Naive thymus-derived CD8-positive, alpha-beta T cell (primary cell): ENCODE measurements at places on chromosomes 6 and 20.

GRCh38 chr6:19905584-19905983, 68.4 kb downstream of the ID4 start:
- no peak overlapping the region for H3K4me3 ChIP-seq
- H3K36me3 ChIP-seq, result no peaks in the 10 kb centered on the region
- peaks cover 11% of the 10 kb centered on the region for H3K27me3 ChIP-seq

GRCh38 chr6:45548657-45549515, 171.2 kb upstream of the SUPT3H start:
- H3K4me1 ChIP-seq, result peaks cover 5% of the 10 kb centered on the region
- H3K4me3 ChIP-seq, result no peak overlapping the region
- DNase-seq, result no peak
- no peaks in the 10 kb centered on the region for H3K27me3 ChIP-seq

GRCh38 chr6:91667596-91667995, 1080.7 kb upstream of the MAP3K7 start:
- no peaks in the 10 kb centered on the region for H3K4me1 ChIP-seq
- DNase-seq, result no peak
- no peak overlapping the region for H3K27ac ChIP-seq
- H3K4me3 ChIP-seq, result no peak overlapping the region
- no peaks in the 10 kb centered on the region for H3K36me3 ChIP-seq
- no peaks in the 10 kb centered on the region for H3K27me3 ChIP-seq

- peaks cover 5% of the 10 kb centered on the region for H3K27me3 ChIP-seq
- no peaks in the 10 kb centered on the region for H3K36me3 ChIP-seq
- no peak overlapping the region for H3K27ac ChIP-seq
- no peaks in the 10 kb centered on the region for H3K4me1 ChIP-seq
- no peak for DNase-seq
Observed at GRCh38 chr20:6837730-6838129, 70.2 kb downstream of the BMP2 start.

- no peaks in the 10 kb centered on the region for H3K4me1 ChIP-seq
- H3K36me3 ChIP-seq, result no peaks in the 10 kb centered on the region
- H3K27ac ChIP-seq, result no peak overlapping the region
Observed at GRCh38 chr6:99745651-99746050, 139.0 kb downstream of the PRDM13 start.

GRCh38 chr20:43911066-43911465, 3.6 kb upstream of the TOX2 start:
- peaks cover 8% of the 10 kb centered on the region for H3K4me1 ChIP-seq
- peaks cover 17% of the 10 kb centered on the region for H3K27me3 ChIP-seq
- H3K4me3 ChIP-seq, result no peak overlapping the region
- H3K36me3 ChIP-seq, result no peaks in the 10 kb centered on the region
- DNase-seq, result no peak

GRCh38 chr20:2312876-2313275, 17.1 kb downstream of the TGM3 start:
- H3K4me3 ChIP-seq, result no peak overlapping the region
- no peak for DNase-seq
- no peak overlapping the region for H3K27ac ChIP-seq
- H3K4me1 ChIP-seq, result no peaks in the 10 kb centered on the region

DNA sequence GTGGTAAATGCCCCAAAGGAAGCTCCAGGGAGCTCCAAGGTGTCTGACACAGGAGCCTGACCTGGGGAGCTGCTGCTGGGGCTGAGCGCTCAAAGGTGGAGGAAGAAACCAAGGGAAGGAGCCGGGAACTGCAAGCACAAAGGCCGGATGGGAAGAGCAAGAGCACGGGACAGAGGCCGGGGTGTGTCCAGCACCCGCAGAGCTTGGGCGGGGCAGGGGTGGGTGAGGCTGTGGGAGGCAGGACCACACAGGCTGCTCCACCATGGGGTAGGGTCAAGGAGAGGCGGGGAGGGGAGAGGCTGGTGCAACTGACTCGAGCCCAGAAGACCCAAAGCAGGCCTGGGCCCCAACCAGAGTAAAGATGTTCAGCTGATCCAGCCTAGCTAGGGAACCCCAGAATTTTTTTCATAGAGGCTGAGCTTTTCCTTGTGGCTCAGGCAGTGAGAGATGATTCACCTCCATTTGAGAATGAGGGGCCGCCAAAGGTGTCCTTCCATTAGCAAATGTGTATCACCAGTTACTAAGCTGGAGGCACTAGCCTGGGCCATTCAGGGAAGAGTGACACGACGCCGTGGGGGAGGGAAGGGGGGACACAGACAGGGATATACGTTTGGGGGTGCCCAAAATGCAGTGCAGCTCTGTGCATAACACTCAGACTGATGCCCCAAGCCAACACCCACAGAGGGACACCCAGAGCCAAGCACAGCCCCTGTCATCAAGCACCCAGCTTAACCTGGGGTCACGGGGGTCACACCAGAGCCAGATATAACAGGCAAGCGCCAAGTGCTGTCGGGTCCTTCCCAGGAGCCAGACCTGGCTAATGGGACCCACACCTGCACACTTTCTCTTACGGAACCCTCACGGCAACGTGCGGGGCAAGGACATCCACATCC, 21.3 kb upstream of the TLDC2 start:
- no peak for DNase-seq
- H3K27me3 ChIP-seq, result no peaks in the 10 kb centered on the region

DNA sequence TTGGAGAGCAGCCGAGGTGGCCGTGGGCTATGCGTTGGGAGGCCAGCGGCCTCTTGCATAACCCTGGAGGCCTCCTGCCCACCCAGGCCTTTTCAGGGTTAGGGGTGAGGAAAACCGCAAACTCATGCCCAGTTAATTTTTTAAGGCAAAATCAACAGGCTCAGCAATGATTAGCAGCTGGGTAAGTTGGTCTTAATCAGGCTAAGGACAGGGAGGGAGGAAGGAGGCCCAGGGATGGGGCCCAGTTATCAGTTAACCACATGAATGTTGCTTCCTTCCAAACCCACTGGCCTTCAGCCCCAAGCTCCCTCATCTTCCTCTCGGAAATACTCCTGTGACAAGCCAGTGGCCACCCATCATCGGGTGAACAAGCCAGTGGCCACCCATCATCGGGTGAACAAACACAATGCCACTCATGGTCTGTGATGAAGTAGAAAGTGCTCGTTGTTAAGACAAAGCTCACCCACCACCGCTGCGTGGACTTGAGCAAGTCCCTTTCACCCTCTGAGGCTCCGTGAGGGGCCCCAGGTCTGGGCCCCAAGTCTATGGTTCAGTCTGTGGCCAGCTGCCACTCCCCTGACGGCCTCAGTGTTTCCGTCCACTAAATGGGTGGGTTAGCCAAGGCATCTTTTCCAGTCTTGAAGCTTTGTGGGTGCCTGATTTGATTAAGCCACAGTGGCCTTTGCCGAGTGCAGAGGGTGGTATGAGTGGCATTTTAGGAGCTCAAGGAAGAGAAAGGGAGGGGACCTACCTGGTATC, 39.4 kb downstream of the HNF4A start:
- peaks cover 7% of the 10 kb centered on the region for H3K27me3 ChIP-seq
- DNase-seq, result no peak
- no peaks in the 10 kb centered on the region for H3K36me3 ChIP-seq
- no peaks in the 10 kb centered on the region for H3K4me1 ChIP-seq
- no peak overlapping the region for H3K4me3 ChIP-seq
- no peak overlapping the region for H3K27ac ChIP-seq

DNA sequence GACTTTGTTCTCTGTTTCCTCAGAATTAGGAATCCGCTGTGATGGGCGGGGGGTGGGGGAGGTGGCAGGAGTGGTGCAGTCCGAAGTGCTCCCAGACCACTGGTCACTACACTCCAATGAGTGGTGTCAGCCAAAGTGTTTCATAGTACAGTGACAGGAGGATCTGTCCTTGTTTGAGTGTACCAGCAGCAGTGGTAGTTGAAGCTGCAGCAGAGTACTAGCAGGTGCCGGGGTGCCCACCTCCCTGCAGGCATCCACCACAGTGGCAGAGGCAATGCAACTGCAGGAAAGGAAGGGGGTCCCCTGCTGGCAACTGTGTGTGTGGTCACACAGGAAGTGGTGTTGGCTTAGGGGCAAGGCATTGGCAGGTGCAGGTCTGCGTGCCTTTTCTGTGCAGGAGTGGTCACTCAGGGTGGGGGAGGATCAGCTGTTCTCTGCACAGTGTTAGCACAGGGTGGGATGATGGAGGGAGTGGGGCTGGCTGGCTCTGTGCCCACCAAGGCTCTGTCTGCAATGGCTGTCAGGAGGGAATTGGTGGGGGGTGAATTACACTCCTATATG, 9.7 kb downstream of the HLA-DOB start:
- peak overlapping the region; percentile 9 for H3K27ac ChIP-seq
- peaks cover 6% of the 10 kb centered on the region for H3K4me1 ChIP-seq
- peaks cover 1% of the 10 kb centered on the region for H3K36me3 ChIP-seq
- DNase-seq, result no peak
- no peak overlapping the region for H3K4me3 ChIP-seq
- peaks cover 49% of the 10 kb centered on the region for H3K27me3 ChIP-seq

GRCh38 chr20:40702504-40702903, 13.5 kb upstream of the MAFB start:
- no peak overlapping the region for H3K27ac ChIP-seq
- no peaks in the 10 kb centered on the region for H3K4me1 ChIP-seq
- DNase-seq, result no peak
- no peaks in the 10 kb centered on the region for H3K36me3 ChIP-seq
- peaks cover 22% of the 10 kb centered on the region for H3K27me3 ChIP-seq
- no peak overlapping the region for H3K4me3 ChIP-seq

DNA sequence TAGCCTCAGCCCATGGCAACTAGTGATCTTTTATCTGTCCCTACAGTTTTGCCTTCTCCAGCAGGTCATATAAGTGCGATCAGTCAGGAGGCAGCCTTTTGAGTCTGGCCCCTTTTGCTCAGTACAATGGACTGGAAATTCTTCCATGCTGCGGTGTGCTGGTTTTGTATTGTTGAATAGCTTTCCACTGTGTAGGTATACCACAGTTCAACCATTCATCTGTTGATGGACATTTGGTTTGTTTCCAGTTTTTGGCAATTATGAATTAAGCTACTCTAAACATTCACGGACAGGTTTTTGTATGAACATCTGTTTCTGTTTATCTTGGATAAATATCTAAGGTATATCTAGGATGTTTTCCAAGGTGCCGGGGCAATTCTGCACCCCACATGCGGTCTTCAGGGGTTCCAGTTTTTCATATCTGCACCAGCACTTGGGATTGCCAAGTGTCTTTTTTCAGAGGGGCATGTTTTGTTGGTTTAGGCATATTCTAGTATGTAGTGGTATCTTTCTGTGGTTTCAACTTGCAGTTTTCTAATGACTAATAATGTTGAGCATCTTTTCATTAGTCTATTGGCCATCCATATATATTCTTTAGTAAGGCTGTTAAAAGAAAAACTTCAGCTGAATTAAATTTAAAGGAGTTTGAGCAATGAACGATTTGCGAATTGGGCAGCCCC, 141.0 kb downstream of the TFAP2C start:
- DNase-seq, result no peak
- no peak overlapping the region for H3K4me3 ChIP-seq
- no peaks in the 10 kb centered on the region for H3K4me1 ChIP-seq
- no peak overlapping the region for H3K27ac ChIP-seq
- no peaks in the 10 kb centered on the region for H3K27me3 ChIP-seq
- H3K36me3 ChIP-seq, result no peaks in the 10 kb centered on the region

- no peak overlapping the region for H3K27ac ChIP-seq
- H3K36me3 ChIP-seq, result no peaks in the 10 kb centered on the region
- no peaks in the 10 kb centered on the region for H3K27me3 ChIP-seq
- H3K4me3 ChIP-seq, result no peak overlapping the region
Observed at GRCh38 chr6:53180678-53181077, 32.0 kb upstream of the GCM1 start.

DNA sequence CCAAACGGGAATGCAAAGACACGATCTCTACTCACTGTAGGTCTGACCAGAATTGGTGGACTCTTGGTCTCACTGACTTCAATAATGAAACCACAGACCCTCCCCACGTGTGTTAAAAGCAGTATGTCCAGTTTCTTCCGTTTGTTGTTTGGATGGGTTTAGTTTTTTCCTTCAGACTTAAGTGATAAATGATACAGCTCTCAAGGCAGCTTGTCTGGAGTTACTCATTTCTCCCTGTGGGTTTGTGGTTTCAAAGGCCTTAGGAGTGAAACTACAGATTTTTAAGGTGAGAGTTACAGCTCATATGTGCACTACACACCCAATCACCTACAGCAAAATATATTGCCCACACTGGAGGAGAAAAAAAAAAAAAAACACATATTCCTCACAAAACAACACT, 86.7 kb upstream of the STMND1 start:
- peaks cover 18% of the 10 kb centered on the region for H3K4me1 ChIP-seq
- H3K36me3 ChIP-seq, result no peaks in the 10 kb centered on the region
- peak overlapping the region; percentile 91 for H3K27ac ChIP-seq
- DNase-seq, result no peak

GRCh38 chr20:10469599-10469998, 34.5 kb downstream of the SLX4IP start:
- peaks cover 14% of the 10 kb centered on the region for H3K4me1 ChIP-seq
- no peaks in the 10 kb centered on the region for H3K27me3 ChIP-seq
- H3K27ac ChIP-seq, result no peak overlapping the region
- H3K36me3 ChIP-seq, result peaks cover 15% of the 10 kb centered on the region
- DNase-seq, result no peak

- H3K4me1 ChIP-seq, result no peaks in the 10 kb centered on the region
- DNase-seq, result no peak
- no peak overlapping the region for H3K27ac ChIP-seq
- H3K36me3 ChIP-seq, result no peaks in the 10 kb centered on the region
- H3K27me3 ChIP-seq, result peaks cover 8% of the 10 kb centered on the region
Observed at GRCh38 chr6:4563156-4563555, 213.0 kb upstream of the CDYL start.

DNA sequence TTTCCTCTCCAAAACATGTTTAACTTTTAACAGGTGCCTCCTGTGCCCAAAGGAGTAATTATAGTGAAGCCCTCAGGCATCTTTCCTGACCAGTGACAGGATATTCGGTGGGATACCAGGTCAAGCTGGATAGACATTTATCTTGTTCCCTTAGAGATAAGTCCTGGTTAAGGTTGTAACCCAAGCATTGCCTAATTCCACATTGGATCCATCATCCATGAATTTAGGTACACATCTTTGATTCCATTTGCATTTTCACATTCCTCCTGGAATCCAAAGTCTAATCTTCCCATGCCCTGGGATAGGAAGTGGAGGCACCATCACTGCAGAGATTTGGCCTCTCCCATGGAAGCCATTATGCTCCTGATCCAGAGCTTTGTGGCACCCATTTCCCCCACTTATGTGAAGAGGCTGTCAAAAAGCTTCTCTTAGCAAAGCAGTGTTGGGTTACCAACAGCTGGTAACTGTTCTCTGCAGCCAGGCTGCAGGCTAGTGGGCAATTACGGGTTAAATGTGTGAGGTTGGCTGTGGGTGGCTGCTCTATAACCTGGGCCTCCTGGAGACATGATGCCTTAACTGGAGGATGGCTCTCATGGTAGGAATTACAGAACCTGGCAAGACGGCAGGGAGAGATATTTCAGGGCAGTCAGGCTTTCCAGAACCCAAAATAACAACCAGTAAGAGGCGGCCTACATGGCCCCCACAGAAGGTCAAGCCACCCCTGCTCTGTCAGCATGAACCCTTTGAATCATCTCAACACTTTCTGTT, 96.9 kb upstream of the VGLL2 start:
- H3K36me3 ChIP-seq, result no peaks in the 10 kb centered on the region
- peaks cover 3% of the 10 kb centered on the region for H3K27me3 ChIP-seq
- H3K27ac ChIP-seq, result no peak overlapping the region
- no peak for DNase-seq

- H3K27me3 ChIP-seq, result no peaks in the 10 kb centered on the region
- H3K36me3 ChIP-seq, result no peaks in the 10 kb centered on the region
- DNase-seq, result peak; percentile 38
- peaks cover 35% of the 10 kb centered on the region for H3K4me1 ChIP-seq
- peak overlapping the region; percentile 94 for H3K4me3 ChIP-seq
Observed at GRCh38 chr6:6811128-6812009, 222.8 kb downstream of the LY86 start.

GRCh38 chr6:159720708-159721107, 6.6 kb upstream of the WTAP start:
- DNase-seq, result peak; percentile 24
- H3K36me3 ChIP-seq, result peaks cover 5% of the 10 kb centered on the region
- H3K4me1 ChIP-seq, result peaks cover 30% of the 10 kb centered on the region
- no peak overlapping the region for H3K27ac ChIP-seq
- no peaks in the 10 kb centered on the region for H3K27me3 ChIP-seq
